ENCODE measurements at places on chromosomes 3 and 15.

- no peak for DNase-seq
These were observed 9.7 kb downstream of the RTP4 start for GRCh38 chr3:187377842-187378241.

- no peak for DNase-seq
These were observed 43.7 kb downstream of the ANKRD28 start for GRCh38 chr3:15754047-15754446.

DNA sequence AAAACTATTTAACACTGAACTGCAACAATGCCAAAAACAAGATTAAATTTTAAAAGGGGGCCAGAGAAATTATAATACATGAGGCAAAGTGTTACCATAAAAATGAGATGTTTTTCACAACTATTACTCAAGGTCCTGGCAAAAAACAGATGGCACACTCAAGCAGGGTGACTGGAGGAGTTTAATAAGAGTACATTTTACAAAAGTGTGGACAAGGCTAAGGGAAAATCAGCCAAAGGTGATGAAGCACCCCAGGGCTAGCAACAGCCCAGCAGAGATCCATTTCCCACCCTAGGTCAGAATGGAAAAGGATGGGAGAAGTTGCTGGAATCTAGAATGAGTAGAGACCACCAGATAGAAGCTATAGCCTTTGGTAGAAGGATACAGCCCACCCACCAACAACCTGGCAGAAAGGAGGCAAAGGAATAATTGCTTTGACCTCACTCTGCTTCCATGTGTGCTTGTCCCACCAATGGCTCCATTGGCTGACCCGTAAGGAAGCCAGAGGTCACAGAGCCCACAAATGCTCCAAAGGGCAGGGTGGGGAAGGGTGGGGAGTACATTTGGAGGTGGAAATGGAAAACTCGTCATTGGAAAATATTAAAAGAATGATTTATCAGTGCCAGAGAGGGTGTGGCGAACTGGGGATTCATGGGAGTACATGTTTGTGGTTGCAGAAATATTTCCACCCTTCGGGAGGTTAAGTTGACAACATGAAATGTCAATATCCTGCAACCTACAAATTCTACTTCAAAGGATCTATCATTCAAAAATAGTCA, 161.0 kb upstream of the UBE2E2 start:
- no peak for DNase-seq

DNA sequence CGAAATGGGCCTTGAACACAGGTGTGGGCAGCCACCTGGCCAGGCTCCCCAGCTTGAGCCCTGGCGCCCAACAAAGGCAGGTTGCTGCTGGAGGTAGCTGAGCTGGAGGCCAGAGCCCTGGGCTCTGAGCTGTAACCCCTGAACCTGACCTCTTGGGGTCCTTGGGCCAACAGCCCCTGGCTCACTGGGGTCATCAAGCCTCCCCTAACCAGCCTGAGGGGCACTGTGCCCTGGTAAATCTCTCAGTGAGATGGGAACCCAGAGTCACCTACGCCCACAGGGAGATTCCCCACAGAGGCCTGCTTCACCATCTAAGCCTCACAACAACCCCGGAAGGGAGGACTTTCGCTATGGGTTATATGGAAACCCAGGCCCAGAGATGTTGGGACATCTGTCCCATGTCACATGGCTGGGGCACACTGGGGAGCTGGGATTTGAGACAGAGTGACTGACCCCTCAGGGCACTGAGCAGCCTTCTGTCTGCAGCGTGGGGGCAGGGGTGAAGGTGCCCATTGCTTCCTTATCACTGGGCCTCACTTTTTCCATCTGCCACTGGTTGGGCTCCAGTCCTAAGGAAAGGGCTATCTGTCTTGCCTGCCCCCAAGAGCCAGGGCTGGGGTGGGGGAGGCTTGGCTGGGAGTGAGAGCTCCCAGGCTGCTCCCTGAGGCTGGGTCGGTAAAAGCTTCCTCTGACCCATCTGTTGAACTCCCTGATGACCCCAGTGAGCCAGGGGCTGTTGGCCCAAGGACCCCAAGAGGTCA, 59.1 kb downstream of the IQSEC1 start:
- DNase-seq = no peak

GRCh38 chr3:8220291-8220690, 281.3 kb upstream of the LMCD1 start:
- DNase-seq = no peak

DNA sequence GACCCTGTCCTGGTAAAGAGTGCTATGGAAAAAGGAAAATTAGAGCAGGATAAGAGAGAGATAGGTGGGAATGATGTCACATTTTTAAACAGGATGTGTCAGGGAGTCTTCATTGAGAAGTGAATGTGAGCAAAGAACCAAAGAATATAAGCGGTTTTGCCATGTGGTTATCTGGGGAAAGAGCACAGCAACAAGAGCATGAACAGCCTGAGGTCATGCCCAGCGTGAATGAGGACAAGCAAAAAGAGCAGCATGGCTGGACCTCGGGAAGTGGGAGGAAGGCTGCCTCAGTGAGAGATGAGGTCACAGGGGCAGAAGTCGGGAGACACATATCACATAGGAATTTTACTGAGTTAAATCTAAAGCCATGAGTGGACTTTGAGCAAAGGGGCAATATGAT, 82.8 kb upstream of the HES1 start:
- no peak for DNase-seq

- no peak for DNase-seq
These were observed 74.7 kb upstream of the SH3GL3 start for GRCh38 chr15:83372434-83372891.

GRCh38 chr3:196227629-196228493, 11.5 kb downstream of the SLC51A start:
- no peak for DNase-seq

DNA sequence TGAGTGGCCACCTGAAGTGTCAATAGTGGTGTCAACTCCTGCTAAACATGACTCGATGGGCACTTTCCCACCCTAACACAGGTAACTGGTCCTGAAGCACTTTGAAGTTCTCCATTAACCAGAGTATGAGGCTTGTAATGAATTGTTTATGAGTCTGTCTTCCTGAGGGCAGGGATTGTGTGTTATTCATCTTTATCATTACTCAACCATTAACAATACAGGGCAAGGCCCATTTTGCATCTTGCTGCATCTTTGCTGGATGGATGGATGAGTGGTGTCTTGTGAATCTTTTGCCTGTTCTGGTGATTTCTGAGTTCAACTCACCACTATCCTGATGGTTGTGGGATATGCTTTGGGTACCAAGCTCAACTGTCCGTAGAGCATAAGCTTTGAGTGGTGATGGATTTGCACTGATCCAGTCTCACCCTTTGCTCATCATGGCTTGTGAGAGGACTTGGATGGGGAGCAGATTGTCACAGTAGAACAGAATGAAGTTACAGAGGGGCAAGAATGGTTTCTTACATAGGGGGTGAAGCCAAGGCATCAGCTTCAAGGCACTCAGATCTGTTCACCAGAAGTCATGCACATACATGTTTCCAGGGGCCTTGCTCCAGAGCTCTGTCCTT, 22.3 kb upstream of the EPB42 start:
- DNase-seq = no peak

DNA sequence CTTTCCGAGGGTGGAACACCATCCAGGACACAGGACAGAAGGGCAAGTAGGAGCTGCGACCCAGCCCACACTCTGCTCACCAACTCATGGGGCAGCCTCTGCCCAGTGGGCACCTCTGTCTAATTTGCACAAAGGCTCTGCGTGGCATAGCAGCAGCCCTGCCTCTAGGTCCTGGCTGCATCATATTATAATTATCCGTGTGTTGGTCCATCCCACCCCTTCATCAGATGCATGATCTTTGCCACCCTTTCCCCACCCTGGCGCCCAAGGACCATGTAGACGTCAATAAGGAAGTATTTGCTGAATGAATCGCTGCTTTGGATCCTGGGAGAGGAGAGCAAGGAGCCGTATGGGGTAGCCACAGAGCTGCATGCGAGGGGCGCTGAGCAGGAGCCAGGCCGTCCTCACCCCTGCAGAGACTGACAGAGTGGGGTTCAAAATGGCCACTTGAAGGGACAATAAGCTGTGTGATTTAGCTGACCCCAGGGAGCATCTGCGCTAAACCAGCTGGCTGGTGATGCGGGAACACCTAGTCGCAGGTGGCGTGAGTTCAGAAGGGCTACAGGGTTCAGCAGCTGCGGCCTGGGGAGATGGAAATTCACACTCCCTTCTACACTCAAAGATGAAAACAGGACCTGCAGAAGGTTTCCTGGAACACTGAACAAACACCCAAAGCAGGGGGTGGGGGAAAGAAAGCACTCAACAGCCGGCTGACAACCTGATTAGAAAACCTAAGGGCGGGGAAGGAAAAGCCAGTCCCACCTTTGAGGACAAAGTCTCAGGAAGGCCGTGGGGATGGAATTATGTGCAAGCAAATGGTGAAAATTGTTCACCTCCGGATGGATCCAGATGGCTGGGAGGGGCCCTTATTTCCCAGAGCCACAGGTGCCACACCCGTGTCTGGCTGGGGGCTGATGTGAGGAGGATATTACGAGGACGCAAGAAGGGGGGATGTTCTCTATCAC, 6.4 kb downstream of the MGLL start:
- no peak for DNase-seq

DNA sequence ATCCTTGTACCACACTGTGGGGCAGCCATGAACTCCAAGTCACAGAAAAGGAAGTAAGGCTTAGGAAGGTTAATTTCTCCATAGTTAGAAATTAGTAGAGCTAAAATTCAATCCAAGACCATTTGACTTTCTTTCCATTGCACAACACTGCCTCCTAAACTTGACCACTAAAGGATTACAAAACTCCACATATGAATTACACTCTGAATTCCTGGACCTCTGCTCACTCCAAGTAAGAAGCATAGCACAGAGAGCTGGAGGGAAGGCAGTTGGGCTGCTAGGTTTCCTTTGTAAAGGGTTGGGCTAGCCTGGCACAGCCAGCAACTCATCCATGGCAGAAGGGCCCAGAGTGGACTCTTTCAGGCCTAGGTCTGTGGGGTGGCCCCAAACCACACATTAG, 134.4 kb downstream of the MYLK start:
- DNase-seq = peak; percentile 43

DNA sequence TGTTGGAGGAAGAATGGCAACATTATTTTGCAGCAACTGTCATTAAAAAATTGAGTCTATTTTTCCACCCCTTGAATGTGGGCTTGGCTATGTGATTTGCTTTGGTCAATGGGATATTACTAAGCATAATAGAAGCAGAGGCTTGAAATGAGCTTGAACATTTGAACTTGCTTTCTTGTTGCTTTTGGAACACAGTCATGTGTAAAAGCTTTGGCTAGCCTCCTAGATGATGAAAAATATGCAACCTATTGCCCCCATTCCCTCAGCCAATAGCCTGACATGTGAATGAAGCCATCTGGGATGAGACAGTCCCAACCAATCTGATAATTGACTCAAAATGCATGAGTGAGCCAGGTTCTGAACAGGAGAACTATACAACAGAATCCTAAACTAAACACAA, 78.4 kb downstream of the PLSCR2 start:
- DNase-seq = peak; percentile 83

All from astrocyte of the cerebellum (primary cell).